Activated T-cell treated with anti-CD3 and anti-CD28 coated beads for 48 hours (primary cell): ENCODE measurements at places on chromosomes 2 and 18.

- no peak for DNase-seq
Observed at GRCh38 chr2:200376513-200377354, 70.2 kb downstream of the SPATS2L start.

DNA sequence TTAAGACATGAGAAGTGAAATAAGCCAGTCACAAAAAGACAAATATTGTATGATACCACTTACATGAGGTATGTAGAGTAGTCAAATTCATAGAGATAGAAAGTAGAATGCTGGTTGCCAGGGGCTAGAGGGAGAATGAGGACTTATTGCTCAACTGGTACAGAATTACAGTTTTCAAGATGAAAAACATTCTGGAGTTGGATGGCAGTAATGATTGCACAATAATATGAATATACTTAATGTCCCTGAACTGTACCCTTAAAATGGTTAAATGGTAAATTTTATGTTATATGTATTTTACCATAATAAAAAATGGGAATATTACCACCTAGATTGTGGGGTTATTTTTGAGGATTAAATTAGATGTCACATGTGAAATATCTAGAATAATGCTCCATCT lies 341.2 kb downstream of the CLIP4 start:
- DNase-seq, result no peak

GRCh38 chr2:9100080-9100876 lies 96.8 kb upstream of the MBOAT2 start:
- no peak for DNase-seq

GRCh38 chr2:58710795-58711279 lies 469.7 kb upstream of the FANCL start:
- no peak for DNase-seq

DNA sequence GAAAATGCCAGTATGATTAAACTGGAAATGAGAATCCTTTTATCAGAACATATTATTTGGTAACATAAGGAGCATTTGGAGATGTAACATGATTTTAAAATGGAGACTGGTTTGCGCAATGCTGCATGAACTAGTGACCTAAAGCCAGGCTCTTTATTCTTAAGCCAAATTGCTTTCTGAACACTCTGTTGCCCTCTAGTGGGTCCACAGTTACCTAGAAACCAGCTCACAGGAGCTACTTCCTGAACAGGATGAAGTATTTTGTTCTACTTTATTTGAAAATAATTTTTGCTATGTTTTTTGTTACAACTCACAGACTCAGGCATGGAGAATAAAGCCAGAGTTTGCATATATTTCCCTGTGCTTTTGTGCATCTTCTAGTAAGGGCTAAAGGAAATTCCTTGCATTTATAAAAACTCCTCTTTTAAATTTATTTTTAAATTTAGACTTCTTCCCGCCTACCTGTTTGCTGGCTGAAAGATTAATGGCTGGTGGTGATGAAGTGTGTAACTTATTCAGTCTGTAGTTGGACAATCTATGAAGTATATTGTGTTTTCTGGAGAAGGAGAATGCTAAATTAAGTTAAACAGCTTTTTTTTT lies 146.7 kb downstream of the PARD3B start:
- no peak for DNase-seq

DNA sequence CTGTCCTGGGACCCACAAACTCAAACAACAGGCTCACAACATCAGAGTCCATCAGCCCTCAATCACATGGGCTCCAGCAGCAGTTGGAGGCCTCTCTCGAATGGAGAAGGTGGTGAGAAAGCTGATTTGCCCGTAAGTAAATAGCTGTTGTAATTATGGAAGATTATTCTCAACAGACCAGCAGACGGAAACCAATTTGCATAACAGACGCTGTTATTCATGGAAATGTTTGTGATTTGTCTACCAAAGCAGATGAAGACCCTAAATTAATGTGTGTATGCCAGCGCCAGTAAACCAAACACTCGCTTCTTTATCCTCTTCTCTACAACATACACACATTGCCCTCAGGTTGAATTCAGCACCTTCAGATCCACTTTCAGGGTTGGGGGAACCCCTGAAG lies 23.4 kb upstream of the GALNT14 start:
- DNase-seq, result no peak

DNA sequence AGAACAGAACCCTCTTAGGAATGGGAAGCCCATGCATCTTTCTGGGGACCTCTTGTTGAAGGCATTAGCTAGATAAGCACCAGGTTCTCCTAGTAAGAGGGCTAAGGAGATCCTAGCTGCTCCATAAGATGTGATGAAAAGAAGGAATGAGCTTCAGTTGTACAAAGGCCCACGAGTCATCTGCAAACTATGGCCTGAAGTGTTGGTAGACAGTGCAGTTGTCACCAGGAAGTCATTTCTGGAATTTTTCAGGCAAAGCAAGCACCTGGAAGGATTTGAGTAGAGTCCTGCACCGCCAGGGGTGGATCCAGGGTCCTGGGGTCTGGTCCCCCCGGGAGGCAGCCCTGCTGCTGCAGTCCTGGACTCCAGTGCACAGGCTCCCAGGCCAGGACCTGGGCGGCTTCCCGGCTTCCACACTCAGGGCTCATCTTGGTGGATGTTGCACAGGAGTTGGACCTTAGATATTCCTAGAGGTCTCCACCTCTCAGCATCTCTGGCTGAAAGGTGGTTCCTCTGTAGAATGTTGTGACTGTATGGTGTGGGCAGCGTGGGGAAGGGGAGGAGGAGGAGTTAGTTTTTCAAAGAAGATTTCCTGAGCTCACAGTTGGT lies 85.3 kb downstream of the LDLRAD4 start:
- DNase-seq, result no peak

DNA sequence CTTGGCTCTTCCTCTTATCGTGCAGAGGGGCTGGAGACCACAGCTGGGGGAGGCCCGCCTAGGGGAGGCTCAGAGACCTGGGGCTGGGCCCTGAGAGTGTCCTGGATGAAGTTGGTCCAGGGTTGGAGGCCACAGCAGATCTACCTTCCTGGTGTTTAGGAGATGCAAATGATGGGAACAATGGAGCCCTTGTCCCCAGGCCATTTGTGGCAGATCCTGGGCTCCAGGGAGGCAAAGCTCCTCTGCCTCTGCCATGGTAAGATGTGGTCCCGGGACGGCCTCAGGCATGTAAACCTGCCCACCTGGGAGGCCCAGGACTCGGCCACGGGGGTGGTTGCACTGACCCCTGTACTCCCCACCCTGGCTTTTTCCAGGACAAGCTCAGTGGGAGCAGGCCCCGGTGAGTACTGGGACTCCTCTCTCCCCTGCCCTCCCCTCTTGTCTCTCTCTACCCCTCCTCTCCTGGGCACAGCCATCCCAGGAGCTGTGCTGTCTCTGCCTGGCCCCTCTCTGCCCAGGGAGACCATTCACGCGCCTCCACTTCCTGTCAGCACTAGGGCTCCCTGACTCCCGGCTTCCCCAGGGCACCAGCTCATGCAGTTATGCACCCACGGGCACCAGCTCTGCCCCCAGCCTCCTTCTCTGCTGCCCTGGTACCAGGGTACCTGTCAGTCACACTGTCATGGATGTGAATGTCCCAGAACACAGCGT lies 10.9 kb downstream of the SH2D6 start:
- no peak for DNase-seq

GRCh38 chr2:204657024-204657423 lies 111.7 kb downstream of the PARD3B start:
- no peak for DNase-seq

- DNase-seq, result no peak
Observed at GRCh38 chr2:46488389-46488788, 9.0 kb downstream of the TMEM247 start.

GRCh38 chr2:8120506-8120860 lies 561.4 kb upstream of the ID2 start:
- no peak for DNase-seq

DNA sequence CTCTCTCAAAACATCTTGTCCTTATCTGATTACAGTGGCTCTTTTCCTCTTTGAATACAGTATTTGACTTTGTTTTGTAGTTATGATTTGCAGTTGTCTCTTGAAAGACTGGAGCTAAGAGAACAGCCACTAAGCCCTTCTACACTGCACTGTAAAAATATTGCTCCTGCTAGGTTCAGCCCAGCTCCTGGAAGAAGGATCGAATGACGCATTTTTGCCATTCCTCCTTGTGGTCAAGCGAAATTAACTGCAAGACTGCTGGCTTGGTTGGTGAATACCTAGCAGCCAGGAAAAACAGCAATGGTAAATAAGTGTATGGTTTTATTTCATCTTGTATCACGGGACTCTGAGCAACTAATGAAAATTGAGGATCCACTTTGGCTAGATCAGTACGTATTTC lies 407.8 kb upstream of the CDH2 start:
- no peak for DNase-seq

DNA sequence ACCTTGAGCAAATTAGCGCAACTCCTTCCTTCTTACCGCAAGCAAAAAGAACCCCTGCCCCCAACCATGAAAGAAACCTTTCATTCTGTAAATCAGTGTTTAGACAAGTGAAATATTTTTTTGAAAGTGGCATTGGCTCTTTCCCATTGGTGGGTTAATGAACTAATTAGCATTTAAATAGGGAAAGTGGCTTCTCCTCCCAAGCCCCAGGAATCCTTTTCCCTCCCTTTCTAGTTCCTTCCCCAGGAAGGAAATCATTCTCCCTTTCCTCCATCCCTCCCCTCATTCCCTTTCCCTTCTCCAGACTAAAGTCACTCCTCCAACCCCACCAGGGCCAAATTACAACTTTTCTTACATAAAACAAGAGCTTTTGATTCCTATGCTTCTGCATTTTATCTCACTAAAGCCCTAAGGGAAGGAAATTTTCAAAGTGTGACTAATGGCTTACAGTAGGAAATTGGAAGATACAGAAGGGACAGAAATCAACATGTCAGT lies 22.9 kb upstream of the TYMS start:
- no peak for DNase-seq

- DNase-seq, result no peak
Observed at GRCh38 chr2:209845666-209846065, 74.0 kb downstream of the UNC80 start.

GRCh38 chr2:88627856-88628570 lies 749 bp upstream of the EIF2AK3 start:
- DNase-seq, result peak; percentile 78

- DNase-seq, result no peak
Observed at GRCh38 chr2:229370509-229370908, 99.4 kb upstream of the PID1 start.
